ENCODE measurements at places on chromosomes 5 and 9.

DNA sequence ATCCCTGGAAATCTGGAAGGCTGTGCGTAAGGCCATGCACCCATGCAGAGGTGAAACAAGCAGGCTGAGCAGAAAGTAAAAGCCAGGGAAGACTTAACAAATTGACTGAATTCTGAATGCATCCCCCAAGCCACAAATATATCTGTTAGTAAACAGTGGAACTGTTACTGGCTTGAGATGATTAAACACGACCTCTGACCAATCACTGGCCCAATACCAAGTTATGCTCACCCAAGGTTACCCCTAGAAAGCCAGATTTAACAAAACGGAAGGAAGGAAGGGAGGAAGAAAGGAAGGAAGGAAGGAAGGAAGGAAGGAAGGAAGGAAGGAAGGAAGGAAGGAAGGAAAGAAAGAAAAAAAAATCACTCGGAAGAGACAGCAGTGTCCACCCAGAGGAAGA is 215.8 kb upstream of the CCNG1 start:
- no peak for DNase-seq

- DNase-seq = no peak
These were observed 46.9 kb upstream of the SYNPO start for GRCh38 chr5:150593593-150593992.

DNA sequence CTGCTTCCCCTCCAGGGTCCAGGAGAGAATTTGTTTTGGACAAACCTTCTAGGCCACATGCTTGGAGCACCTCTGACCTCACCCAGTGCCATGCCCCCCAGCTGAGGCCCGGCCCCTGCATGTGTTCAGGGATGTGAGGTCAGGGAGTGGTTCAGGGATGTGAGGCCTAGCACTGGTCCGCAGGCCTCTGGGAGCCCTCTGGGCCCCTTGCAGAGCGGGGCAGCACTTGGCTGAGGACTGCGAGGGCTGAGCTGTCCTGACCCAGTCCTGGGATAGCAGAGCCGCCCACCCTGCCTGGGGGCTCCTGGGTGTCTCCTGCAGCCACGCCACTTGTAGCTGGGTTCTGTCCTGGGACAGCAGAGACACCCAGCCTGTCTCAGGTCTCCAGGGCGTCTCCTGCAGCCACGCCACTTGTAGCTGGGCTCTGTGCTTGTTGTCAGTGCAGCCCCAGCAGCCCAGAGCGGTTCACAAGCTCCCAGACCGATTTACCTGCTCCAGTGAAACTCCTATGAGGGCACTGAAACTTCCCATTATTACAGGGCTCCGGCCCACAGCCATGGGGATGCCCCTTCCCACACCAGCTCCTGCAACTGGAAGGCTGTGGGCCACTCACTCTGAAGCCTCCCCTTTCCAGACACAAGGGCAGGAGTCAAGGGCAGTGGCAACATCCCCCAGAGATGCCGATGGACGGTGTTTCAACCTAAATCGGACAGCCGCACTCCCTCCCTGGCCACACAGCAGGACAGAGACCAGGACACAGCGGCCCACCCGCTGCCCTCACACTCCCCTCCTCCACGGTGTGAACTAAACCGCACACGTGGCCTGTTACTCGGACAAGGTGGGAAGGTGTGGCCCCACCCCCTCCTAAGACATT is 5.4 kb upstream of the CEP72 start:
- DNase-seq = no peak

DNA sequence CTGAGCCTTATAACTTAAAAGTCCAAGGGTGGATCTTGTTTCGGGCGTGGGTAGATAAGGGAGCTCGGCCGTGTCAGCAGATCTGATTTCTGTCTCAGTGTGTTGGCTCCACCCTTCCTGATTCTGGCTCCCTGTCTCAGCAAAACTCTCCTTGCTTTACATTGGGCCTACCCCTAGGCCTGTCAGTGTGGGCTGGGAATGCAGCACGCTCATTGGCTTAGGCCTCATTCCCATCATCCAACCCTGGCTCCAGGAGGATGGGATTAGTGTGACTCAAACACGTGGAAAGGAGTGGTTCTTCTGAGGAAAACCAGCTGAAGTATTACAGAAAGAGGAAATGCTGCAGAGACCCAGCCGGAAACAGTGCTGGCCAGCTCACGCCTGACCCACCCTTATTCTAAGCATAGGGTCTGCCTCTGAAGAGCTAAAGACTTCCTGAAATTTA is 59.9 kb downstream of the ZFAND5 start:
- DNase-seq = peak; percentile 73

DNA sequence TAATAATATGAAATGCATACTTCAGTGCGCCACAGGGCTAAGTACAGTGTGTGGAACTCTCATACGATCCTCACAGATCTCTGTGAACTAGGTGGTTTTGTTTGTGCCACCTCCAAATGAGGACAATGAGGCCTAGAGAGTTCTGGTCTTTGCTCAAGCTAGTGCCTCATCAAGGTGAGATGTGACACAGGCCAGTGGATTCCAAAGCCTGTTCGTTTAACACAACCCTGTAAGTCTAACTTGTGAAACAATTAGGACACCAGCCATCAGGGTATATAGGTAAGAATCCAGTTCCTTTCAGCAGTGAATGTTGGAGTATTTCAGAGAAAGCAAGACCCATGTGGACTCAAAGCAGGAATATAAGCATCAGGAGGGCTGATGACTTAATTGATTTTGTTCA is 130.7 kb upstream of the GAS1 start:
- DNase-seq = no peak

DNA sequence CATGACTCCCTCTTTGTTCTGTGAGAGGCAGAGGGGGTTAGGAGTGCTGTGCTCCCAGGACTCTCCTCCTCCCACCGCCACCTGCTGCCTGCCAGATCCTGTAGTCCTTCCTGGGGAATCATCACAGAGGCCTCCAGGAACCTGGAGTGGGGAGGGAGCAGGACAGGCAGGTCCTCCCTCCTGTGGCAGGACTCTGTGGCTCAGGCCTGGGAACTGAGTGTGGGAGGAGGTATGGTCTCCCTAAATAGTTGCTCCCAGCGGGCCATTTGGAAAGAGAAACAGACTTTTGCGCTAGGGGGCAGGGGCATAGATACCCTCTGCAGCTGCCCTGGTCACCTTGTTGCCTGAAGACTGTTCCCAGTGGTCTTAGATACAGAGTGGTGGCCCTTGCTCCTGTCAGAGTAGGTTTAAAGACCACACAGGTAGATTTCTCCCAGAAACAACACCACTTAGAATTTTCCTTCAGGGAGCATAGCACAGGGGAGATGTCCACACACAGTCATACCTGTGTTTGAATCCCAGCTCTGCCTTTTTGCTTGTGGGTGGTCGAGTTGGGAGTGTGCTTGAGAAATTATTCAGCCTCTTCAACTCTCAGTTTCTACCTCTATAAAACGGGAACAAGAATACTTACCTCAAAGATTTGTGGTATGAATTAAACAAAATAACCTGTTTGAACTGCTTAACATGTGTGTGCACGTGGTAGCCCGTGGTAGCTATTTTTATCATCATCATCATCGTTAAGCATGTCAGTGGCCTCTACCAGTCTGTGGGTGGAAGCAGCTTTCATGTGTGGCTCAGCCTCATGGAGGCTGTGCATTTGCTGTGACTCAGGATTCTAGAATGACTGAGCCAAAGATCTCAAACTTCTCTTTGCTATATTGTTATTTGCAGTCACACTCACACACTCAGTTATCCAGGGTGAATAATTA is 55.8 kb downstream of the SLC22A5 start:
- no peak for DNase-seq

DNA sequence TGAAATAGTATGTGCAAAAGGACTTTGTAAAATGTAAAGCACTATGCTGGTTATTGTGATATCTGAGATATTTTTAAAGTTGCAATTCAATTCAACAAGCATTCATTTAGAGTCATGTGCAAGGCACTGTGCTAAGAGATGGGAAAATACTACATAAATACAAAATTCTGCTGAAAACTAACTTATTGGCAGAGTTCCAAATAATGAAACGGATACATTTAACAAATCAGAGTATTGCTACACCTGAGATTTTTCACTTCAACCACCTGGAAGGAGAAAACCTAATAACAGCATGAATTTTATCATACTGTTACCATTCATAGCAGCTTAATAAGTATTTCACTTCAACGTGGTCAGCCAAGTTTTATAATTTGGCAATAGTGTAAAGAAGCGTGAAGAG is 6.1 kb upstream of the CTNNAL1 start:
- DNase-seq = no peak

DNA sequence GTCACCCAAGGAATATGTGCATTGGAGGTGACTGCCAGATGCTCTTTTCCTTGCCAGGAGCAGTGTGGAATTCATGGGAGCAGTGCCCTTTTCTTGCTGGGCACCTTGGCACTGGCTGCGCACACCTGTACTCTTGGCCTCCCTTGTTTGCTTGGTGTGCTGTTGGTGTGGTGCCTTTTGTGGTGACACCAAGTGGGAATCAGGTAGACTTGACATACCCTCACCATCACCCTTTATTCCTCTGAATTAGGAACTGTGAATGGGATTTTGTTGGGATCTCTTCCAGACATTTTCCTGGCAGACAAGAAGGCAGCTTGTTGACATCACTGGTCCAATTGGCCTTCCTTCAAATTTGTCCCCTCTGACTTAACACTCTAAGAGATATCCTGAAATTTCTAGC is 82.3 kb downstream of the RAI14 start:
- DNase-seq = no peak

DNA sequence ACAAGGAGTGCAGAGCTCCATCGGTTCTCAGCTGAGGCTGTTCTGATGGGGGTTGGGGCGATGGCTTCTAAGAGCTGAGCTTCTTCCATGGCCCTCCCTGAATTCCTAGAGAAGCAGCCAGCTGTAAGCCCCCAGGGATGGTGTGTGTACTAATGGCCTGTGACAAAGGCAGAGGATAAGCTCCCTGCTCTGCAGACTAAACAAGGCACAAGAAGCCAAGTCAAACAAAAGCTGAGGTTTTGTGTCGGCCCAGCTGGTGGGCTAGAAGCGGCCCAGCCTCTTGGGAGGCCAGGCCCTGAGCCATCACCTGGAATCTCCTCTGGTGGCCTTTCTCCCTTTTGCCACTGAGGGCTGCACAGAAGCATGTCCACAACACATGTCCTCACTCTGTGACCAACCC is 75.0 kb upstream of the XPA start:
- no peak for DNase-seq

DNA sequence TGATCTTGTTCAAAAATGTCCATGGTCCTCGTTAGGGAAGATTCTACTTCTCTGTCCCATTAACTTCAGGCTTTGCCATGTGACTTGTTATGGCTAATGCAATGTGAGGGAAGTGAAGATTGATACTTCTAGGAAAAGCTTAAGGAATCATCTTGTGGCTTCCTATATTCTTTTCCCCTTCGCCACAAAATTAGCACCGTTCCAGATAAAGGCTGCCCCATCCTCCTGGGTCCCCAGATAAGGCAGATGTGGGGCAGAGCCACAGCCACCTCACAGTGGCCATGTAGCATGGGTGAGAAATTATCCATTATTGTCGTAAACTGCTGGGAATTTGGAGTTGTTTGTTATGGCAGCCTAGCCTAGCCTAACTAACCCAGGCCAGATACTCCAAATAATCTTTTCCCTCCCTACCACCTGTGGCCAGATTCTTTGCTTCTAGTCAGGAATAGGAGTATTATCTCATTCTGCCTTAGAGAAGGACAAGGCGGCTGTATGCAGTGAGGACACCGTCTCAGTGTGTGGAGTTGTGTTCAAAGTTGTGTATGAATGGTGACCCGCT is 31.9 kb upstream of the BOD1 start:
- DNase-seq = no peak

GRCh38 chr5:53856506-53856905 is 296.1 kb downstream of the NDUFS4 start:
- DNase-seq = no peak

- DNase-seq = no peak
These were observed 107.7 kb downstream of the HSPA4 start for GRCh38 chr5:133159543-133159942.

GRCh38 chr5:73625944-73626811 is at the start of gene ARHGEF28:
ARHGEF28 (plus strand) TSS chr5:73626196; CDS start chr5:73684852, 58,656 bp downstream.
- DNase-seq = no peak
